Effector memory CD8-positive, alpha-beta T cell (primary cell): ENCODE measurements at places on chromosomes 11 and 22.
A peak's percentile ranks its signal among the peaks of the same experiment; 100 is the strongest.

DNA sequence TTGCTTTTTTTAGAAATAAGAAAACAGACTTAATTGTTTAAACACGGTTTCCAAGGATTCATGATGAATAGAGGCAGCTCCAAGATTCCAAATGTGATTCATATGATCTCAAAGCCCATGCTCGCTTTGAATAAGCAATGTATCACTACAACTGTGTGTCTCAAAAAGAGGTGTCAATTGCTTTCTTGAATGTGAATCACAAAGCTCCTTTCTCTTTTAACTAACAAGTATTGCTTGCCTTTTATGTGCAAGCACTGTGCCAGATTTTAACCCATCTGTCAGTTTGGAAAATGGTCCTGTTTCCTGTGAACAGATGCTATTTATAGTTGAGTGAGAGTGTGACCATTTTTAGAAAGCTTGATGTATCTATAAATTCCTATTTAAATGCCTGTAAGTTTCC is 6.5 kb downstream of the OOSP1 start:
- DNase-seq, result no peak

DNA sequence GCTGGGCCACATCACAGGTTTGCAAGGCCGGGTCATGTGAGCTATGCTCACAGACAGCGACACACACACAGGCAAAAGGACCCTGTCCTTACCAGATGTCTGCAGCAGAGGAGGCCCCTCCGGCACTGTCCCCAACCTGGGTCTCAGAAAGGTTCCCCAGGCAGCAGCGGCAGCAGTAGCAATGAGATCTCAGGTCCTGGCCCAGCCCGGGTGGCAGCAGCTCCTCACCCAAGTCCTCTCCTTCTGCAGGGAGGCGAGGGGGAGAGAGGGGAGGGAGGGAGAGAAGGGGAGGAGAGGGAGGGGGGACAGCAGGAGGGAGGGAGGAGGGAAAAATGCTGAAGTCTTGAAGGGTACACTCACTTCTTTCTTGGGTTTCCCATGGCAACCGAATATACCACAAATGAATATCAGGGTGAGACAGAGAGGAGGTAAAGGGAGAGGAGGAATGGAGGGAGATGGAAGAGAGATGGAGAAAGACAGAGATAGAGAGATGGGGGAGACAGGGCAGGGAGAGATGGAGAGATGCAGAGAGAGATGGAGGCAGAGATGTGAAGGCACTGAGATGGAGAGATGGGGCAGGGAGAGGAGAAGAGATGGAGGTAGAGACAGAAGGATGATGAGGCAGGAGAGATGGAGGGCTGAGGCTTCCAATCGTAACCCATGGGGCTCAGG is 9.5 kb downstream of the ELFN2 start:
- no peak for DNase-seq

- no peak for DNase-seq
Measured at GRCh38 chr11:80726236-80726635, 1285.4 kb upstream of the TENM4 start.

DNA sequence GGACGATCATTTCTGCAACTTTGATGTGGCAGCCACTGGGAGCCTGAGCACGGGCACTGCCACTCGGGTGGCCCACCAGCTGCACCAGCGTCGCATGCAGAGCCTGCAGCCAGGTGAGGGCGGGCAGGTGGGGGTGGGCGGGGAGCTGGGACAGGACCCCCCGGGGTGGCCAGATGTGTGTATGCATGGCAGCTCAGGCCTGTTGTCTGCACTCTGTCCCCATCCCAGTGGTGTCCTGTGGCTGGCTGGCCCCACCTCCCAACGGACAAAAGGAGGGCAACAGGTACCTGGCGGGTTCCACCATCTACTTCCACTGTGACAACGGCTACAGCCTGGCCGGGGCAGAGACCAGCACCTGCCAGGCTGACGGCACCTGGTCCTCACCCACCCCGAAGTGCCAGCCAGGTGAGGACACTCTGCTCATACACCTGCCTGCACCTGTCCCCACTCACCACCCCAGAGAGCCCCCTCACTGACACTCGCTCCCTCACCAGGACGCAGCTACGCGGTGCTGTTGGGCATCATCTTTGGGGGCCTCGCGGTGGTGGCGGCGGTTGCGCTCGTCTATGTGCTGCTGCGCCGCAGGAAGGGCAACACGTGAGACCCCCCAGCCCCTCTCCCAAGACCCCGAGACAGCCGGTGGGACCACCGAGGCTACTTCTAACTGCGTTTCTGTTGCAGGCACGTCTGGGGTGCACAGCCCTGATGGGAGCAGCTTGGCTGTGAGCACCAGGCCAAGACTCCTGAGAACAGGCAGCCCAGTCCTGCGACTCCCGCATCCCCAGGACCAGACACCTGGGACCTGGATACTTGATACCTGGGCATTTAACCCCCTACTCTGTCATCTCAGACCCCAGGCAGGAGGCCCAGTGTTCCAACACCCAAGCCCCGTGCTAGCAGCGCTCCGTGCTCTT is 6.7 kb downstream of the SUSD2 start:
- no peak for DNase-seq

GRCh38 chr11:72614381-72614780 is 59.8 kb downstream of the PDE2A start:
- DNase-seq, result no peak

- DNase-seq, result peak; percentile 11
Measured at GRCh38 chr11:116224154-116224888, 548.5 kb downstream of the BUD13 start.

- DNase-seq, result no peak
Measured at GRCh38 chr22:46159777-46160176, 9.5 kb downstream of the PPARA start.

GRCh38 chr22:42951093-42951710 is 63.7 kb downstream of the PACSIN2 start:
- DNase-seq, result no peak

DNA sequence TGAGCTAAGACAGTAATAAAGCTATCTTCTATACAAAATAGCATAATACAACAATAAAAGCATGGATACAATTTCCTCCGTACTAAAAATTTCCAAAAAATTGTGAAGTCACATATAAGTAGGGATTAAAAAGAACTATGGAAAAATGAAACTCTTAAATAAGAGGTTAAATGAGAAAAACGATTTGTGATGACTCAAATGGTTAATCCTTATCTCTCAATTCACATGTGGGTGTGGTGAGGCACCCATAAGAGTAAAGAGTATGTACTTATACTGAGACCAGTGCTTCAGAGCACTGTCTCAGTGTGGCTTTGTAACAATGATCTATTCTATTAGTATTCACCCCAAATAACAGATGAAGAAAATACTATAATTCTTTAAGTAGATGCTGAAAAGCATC is 25.0 kb upstream of the CCDC34 start:
- no peak for DNase-seq

DNA sequence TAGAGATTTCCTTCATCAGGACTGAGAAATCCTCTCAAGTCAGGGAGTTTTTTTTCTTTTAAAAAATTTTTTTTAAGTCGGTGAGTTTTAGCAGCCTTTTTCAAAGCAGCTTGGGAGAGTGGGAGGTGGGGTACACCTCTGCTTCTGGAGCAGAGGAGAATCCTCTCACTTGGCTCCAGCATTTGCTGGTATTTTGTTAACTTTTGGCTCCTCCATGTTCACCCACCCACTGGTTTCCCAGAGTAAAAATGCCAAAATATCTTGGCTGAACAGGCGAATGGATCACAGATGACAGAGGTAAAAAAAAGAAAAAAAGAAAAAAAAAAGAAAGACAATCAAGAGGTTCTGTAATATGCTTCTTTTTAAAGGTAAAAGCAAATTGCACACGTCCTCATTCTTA is 68.0 kb downstream of the GAB2 start:
- no peak for DNase-seq

DNA sequence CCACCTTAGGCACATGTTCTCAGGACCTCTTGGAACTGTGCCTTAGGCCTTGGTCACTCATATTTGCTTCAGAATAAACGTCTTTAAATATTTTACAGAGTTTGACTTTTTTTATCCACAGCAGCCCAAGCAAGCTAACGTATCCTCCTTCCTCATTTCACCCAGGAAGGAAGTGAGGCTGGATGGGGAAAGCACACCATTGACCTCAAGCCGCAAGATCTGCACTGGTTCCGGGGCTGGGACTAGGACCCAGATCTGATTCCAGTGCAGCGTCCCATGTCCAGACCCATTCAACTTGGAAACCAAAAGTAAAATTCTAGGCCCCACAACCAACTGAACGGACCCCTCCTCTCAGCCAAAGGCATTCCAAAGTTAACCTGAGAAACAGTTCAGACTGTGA is 2.4 kb upstream of the LGALS12 start:
- no peak for DNase-seq
